Iris pigment epithelial cell (primary cell): ENCODE measurements at places on chromosomes 6 and 20.

DNA sequence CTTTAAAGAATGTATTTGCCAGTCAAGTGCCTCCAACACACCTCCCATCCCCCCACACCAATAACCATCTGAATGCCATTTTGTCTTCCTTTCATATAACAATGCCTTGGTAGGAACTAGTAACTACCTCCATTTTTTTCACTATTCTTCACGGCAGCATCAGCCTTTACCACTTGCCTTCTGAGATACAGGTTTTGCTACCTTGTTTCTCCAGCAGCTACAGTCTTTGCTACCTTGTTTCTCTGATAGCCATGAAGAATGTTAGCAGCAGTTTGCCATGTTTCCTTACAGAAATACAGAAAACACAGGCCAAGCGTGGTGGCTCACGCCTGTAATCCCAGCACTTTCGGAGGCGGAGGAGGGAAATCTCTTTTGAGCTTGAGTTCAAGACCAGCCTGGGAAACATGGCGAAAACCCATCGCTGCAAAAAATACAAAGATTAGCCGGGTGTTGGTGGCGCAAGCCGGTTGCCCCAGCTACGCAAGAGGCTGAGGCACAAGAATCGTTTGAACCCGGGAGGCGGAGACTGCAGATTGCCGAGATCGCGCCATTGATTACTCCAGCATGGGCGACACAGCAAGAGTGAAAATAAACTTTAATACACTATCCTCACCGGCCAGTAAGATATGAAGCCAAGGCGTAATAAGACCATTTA is 100.9 kb downstream of the HFE start:
- DNase-seq: no peak

DNA sequence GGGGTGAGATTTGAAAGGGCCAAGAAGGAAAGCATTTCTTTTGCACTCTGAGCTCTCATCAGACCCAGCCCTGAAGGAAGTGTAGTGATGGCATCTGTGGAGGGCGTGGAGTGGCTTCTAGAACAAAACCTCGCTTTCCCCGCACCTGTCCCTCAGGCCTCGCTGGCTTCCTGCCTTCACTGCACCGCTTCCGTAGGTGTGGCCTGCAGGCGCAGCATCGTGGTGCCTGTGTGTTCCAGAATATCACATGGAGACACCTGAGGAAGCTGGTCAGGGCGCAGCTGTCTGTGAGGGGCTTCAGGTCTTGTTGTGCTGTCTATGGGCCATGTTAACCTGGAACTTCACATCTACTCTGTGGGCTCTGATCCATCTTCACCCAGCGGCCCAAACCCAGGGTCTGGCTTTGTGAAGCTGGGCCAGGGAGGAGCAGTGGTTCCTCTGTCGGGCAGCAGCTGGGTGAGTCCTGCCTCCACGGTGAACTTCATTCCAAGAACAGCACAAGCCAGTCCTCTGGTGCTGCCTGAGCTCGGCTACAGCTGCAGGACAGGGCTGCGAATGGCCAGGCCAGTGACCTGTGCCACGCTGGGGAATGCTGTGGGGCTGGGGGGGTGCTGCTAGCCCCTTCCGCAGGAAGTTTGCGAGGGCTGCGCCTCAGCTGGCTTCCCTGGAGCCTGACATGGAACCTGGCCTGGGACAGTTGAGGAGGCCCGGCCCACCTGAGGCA is 40.9 kb downstream of the DSTN start:
- no peak for DNase-seq

GRCh38 chr6:156280065-156280464 is 497.1 kb upstream of the ARID1B start:
- DNase-seq: no peak

DNA sequence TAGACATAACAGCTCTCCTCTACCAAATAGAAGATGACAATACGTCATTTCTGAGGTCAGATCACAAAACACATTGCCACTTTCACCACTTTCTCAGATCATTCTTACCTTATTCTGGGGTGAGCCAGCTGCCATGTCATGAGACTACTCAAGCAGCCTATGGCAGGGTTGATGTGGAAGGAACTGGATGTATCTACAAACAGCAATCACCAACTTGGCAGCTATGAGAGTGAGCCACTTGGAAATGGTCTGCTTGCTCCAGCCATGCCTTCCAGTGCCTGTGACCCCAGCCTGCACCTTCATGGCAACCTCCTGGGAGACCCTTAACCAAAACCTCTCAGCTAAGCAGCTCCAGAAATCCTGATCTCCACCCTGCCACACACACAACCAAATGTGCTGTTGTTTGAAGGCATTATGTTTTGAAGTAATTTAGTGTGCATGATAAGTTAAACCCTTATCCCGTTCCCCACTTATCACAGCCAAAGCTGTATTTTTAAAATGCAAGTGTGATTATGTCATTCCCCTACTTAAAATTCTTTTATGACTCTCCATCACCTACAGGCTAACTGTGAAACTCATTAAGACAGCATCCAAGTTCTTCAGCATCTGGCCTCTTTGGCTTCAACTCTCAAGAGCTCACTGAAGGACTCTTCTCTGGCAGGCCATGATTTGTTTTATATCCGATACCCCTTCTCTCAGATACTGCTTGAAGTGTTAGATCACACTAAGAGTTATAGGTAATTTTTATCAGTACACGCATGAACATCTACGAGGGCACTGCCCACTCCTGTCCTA is 150.6 kb downstream of the LY86 start:
- DNase-seq: no peak

- no peak for DNase-seq
These were observed 57.4 kb upstream of the EMILIN3 start for GRCh38 chr20:41424011-41424410.

DNA sequence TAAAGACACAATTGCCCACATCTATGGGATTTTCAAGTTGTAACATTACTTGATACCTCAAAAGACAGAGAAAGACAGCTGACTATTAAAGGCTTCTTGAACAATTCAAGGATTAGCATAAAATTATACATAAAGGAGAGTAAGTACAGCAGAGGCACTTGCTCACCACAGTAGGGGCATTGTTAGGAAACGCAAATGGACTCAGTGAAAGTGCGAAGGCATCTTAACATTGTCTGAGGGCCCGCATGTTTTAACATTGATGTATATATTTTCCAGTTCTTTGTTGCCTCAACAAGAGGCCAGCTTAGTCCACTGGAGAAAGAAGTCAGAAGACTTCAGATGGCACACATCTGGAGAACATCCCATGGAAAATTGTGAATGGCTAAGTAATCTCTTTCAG is 115.4 kb downstream of the SIM1 start:
- DNase-seq: no peak
